ENCODE measurements at places on chromosomes 2 and 18. TPM values are rescaled to one million over a fixed set of nuclear protein-coding genes. Genes with fewer than 3 reads are reported as not detected.

The RALB gene
- total RNA-seq: 58.6 TPM

The SCN2A gene
- not detected for total RNA-seq

The STRN gene
- total RNA-seq: 16.6 TPM

The NEU4 gene
- total RNA-seq: 0.17 TPM

The DYSF gene
- 0.55 TPM for total RNA-seq

The TNFAIP6 gene
- total RNA-seq: 0.89 TPM

The GAREM2 gene
- total RNA-seq: 7.4 TPM

The WNT6 gene
- 0.17 TPM for total RNA-seq

The DSG4 gene
- not detected for total RNA-seq

The NPPC gene
- total RNA-seq: 0.42 TPM

The NYAP2 gene
- total RNA-seq: not detected

The SLC35F6 gene
- total RNA-seq: 37.7 TPM

The MGAT4A gene
- total RNA-seq: 2.6 TPM

The FAM124B gene
- not detected for total RNA-seq

The CD226 gene
- 0.11 TPM for total RNA-seq

The COPS8 gene
- total RNA-seq: 156 TPM

The IL1F10 gene
- total RNA-seq: 0.09 TPM

The CHST9 gene
- not detected for total RNA-seq

The KCNE4 gene
- 0.46 TPM for total RNA-seq

The APLF gene
- total RNA-seq: 0.61 TPM

The GTF3C2 gene
- 56.3 TPM for total RNA-seq

The CPO gene
- total RNA-seq: 0.05 TPM

The RAB17 gene
- total RNA-seq: 0.28 TPM

The SAG gene
- total RNA-seq: not detected

The SOS1 gene
- 16.8 TPM for total RNA-seq

The RAB6C gene
- total RNA-seq: not detected

The VWC2L gene
- total RNA-seq: not detected

The WDR33 gene
- total RNA-seq: 22.3 TPM

The C2orf80 gene
- total RNA-seq: not detected

The PRKAG3 gene
- total RNA-seq: not detected

The TCF7L1 gene
- 11.5 TPM for total RNA-seq

The CYP27C1 gene
- 3.3 TPM for total RNA-seq

The LIMS4 gene
- total RNA-seq: 0.60 TPM

The AAK1 gene
- 13.6 TPM for total RNA-seq

The LOXL3 gene
- 0.60 TPM for total RNA-seq

The PDCD1 gene
- total RNA-seq: 0.02 TPM

The CCBE1 gene
- total RNA-seq: 9.8 TPM

The CD8B2 gene
- not detected for total RNA-seq

The LYG1 gene
- 1.7 TPM for total RNA-seq

The POMC gene
- 0.06 TPM for total RNA-seq

The SCN9A gene
- total RNA-seq: 3.7 TPM

The NMUR1 gene
- not detected for total RNA-seq

The TXNDC2 gene
- 0.06 TPM for total RNA-seq

Data from A549 treated with AZD2906 at 1 μM for 4 hours (cell line).